Left lung (tissue), 14 donors: ENCODE measurements at places on chromosomes 1 and 21.

DNA sequence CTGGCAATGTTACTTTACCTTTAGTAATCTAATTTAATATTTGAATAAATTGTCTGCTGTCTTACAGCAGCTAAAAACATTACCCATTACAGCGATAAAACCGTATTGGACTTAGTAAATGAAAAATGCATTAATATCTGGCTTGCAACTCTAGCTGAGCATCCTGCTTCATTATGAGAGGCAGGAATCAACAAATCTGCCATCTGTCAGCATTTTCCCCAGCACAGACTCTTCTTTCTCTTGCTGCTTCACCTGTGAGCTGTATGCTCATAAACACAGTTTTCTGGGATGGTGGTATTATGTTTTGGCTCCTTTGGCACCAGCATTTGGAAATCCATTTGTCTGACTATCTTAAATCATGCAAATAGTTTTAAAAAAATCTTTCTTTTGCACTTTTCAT is 487.1 kb downstream of the KCNT2 start:
- DNase-seq = no peak

DNA sequence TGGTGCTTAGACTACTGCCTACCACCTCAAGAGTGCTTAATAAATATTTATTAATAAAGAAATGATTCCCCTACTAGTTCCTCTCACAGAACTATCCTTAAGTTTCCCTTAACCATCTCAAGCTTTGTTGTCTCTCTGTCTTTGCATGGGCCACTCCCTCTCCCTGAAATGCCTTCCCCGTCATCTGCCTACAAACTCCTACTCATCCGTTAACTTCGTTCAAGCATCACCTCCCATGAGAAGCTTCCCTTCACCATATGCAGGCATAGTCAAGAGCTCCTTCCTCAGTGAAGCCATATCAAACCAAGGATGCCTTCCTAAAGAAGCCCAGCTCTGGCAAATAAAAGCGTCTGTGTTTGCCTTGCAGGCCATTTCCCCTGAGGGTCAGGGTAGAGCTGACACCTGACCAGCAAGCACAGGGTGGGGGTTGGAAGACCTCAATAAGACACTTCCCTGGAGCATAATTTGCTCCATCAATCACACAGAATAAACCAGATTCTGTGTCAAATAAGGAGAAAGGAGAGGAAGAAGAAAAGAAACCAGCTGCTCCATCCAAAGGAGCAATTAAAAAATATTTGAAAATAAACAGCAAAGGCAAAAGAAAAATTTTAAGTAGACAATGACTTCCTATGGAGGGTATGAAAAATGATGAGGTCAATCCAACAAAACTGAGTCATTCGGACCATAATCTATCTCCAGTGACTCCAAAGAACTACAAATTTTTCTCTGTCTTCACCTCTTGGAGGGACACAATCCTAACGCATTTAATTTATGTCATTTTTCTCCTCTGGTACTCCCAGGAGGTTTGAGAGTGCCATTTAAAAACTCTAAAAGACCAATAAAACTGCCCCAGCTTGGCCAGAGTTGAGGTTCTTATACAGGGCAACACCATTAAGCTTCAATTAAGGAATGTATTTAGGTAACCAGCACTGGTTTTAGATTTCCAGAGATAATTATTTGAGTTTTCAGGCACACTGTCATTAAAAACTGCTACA is 303.6 kb downstream of the KCNH1 start:
- no peak for DNase-seq

GRCh38 chr1:165849353-165850133 is 22.1 kb downstream of the UCK2 start:
- no peak for DNase-seq

- DNase-seq = no peak
Measured at GRCh38 chr1:25703041-25703440, 86.5 kb downstream of the MAN1C1 start.
